CD4-positive, alpha-beta memory T cell (primary cell): ENCODE measurements at places on chromosomes 2 and 18. TPM values are rescaled to one million over a fixed set of nuclear protein-coding genes. Genes with fewer than 3 reads are reported as not detected.

The NAB1 gene
- 24.8 TPM for total RNA-seq

GRCh38 chr2:177283906-177284305 is 19.4 kb upstream of the NFE2L2 start:
- DNase-seq, result no peak

- no peak for DNase-seq
Measured at GRCh38 chr2:222451224-222451674, 26.9 kb downstream of the SGPP2 start.

GRCh38 chr2:99780276-99780675 is 290.5 kb upstream of the REV1 start:
- no peak for DNase-seq

The CLEC4F gene
- total RNA-seq, result not detected

DNA sequence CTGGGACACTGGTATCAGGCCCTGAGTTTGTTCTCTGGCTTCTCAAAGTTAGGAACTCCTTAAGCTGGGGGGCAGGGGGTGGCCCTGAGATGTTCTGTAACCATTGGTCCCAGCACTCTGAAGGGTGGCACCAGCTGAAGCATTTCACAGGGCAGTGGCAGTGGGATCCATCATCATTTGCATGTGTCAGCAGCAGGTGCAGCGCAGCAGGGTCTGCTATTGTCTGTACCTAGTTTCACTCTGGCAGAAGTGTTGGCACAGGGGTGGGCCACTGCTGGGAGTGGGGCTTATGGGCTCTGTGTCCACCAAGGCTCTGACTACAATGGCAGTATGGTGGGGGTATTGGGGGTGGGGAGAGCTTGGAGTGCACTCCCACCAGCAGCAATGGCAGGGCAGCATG is 460.4 kb upstream of the ZNF804A start:
- no peak for DNase-seq

The AGXT gene
- not detected for total RNA-seq

DNA sequence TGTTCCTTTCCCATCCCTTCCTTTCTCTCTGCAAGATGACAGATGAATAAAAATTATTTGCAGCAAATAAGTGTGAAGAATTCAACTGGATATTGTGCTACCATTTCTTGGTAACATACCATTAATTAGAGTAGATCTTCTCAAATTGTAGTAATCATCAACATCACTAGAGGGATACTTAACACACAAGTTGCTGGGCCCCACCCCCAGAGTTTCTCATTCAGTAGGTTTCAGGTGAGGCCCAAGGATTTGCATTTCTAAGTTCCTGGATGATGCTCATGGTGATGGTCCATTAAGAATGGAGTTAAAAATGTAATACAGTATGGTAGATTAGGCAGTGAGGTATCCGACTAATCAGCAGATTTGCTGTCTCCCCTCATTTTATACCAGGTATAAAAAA is 594.0 kb downstream of the ERBB4 start:
- DNase-seq, result no peak

DNA sequence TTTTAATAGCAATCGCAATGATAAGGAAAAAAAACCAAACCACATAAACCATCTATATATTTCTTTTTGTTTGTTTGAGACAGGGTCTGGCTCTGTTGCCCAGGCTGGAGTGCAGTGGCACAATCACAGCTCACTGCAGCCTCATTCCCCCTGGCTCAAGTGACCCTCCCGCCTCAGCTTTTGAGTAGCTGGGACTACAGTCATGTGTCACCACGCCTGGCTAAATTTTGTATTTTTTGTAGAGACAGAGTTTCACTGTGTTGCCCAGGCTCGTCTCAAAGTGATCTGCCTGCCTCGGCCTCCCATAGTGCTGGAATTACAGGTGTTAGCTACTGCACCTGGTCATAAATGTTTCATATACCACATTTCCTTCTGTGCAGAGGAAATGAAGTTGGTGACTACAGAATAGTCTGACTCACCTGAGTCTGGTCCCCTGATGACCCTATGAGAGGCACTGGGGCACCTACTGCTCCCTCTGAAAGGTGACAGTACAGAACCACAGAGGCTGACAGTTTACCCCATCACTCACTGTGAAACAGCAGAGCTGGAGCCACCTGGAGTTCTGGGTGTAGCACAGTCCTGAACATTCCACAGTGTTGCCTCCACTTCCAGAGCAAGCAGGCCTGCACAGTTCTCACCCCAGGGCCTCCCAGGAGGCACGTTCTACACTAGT is 183.7 kb upstream of the PXDN start:
- no peak for DNase-seq

GRCh38 chr2:1091895-1092585 is 141.4 kb downstream of the SNTG2 start:
- DNase-seq, result no peak

The POTEI gene
- total RNA-seq, result not detected

DNA sequence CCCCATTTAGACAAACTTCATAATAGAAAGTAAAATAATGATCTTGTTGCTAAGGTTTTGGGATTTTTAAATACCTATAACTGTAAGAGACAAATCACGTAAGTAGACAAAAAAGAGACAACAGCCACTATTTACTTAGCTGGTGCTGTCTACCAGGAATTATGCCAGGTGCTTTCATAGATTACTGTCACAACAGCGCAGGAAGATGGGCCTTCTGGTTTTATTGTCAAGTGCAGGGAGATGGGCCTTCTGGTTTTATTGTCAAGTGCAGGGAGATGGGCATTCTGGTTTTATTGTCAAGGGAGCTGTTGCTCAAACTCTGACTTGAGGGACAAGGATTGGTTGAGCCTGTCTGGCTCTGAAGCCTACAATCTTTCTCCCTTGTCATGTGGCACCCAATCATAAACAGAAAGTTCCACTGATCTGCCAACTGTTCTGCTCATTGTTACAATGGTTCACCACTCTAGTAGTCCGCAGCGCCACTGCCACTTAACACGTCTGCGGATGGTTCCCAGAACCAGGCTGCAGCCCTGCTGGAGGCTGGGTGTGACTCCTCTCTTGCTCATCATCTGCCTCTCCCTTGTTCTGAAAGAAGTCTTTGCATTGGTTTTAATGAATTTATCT is 95.0 kb downstream of the RNF144A start:
- no peak for DNase-seq

- DNase-seq, result no peak
Measured at GRCh38 chr2:10753876-10754275, 32.4 kb downstream of the ATP6V1C2 start.

GRCh38 chr18:35180455-35180854 is 60.4 kb upstream of the ZNF397 start:
- DNase-seq, result no peak

The CD8B2 gene
- not detected for total RNA-seq

DNA sequence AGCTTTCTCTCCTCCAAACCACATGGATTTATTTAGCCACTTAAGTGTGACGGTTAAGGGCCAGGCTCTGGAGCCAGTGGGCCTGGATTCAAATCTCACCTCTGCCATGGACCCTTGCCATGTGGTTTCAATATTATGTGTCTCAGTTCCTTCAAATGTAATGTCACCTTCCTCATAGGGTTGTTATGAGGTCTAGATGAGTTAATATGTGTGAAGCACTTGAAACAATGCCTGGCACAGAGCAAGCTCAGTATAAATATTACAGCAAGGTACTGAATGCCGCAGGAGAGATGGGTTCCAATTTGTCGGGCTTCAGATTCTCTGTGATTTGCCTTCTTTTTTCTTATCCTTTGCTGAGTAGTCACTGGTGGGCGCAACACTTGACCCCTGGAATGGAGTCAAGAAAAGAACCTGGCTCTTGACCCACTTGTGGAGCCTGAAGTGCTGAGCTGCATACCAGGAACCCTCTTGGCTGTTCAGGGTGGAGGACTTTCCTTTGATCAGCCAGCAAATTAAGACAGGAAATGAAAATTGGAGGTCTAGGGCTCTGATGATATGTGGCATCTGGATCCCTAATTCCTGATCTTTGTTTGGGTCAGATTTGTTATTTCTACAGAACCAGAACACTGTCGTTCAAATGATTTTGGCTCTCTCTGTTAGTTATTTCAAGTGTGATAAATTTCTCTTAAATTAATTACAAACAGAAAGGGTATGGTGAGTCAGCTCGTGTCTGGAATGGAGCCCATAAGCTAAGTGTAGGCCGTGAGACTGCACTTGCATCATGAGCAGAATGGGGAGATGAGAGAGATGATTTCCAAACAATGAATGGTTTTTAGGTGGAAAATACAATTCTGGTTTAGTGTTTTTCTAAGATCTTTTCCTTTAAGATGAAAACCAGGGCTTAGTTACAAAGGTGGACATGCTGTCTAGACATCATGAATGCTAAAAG is 293.0 kb downstream of the KCNS3 start:
- no peak for DNase-seq

GRCh38 chr2:47056374-47056773 is 98.7 kb downstream of the STPG4 start:
- no peak for DNase-seq

The ARHGAP15 gene
- 218 TPM for total RNA-seq

- no peak for DNase-seq
Measured at GRCh38 chr2:71563872-71564271, 110.5 kb downstream of the DYSF start.

The EPB41L3 gene
- 3.3 TPM for total RNA-seq
